ENCODE measurements at places on chromosomes 13 and 19.

GRCh38 chr19:17244618-17245534 is 843 bp downstream of the NR2F6 start:
- peak; percentile 42 for DNase-seq

DNA sequence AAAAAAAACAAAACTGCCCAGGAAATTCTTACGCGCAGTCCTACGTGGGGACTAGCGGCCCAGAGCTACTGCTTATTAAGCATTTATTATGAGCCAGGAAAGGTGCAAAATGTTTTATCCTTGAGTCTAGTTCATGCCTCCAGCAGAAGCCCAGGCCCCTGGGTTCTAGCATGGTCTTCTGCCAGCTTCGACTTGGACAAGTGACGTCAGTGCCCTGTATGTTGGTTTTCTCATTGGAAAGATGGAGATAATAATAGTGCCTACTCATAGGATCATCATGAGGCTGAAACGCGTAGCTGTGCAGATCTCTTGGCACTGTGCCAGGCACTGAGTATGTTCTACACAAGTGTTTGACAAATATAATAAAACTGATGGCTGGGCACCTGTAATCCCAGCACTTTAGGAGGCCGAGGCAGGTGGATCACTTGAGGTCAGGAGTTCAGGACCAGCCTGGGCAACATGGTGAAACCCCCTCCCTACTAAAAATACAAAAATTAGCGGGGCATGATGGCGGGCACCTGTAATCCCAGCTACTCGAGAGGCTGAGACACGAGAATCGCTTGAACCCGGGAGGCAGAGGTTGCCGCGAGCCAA is 12.4 kb upstream of the SULT2B1 start:
- DNase-seq: no peak

- no peak for DNase-seq
These were observed 84.1 kb upstream of the FNDC3A start for GRCh38 chr13:48891586-48891985.

DNA sequence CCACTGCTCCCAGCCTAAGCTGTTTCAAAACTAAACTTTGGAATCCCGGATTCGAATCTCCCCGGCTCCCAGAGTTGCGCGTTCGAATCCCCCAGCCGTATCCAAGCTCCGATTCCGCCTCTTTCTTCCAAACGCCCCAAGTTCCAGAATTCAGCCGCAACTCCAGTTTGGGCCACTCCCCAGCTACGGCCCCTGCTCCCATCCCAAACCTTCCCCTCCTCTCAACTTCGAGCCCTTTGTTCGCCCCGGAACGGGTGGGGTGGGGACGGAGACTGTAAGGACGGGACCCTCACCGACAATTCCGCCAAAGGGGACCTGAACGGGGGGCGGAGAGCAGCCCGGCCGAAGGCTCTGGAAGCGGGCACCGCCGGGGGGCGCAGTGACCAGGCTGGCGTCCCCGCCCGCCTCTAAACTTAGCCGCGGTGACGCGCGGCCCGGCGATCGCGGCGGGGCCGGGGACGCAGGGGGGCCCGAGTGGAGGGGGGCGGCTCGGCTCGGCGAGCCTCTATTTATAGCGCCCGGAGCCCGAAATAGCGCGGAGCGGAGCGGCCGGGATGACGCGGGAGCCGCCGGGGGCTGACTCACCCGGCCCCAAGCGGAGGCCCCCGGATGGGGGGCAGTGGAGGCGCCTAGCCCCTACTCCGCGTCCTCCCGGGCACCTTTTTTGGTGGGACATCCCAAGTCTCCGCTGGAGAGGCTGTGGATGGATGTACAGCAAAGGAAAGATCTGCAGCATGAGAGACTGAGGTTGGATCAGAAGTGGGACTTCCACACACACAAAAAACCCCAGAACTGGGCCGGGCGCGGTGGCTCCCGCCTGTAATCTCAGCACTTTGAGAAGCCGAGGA is 4.9 kb upstream of the ERCC1 start:
- peak; percentile 38 for DNase-seq

- DNase-seq: no peak
These were observed 6.3 kb upstream of the DOCK9 start for GRCh38 chr13:98984118-98984517.

GRCh38 chr19:48859711-48860572 is 8.5 kb downstream of the PLEKHA4 start:
- DNase-seq: no peak

- DNase-seq: no peak
These were observed 49.0 kb downstream of the ARHGEF18 start for GRCh38 chr19:7397687-7398086.

DNA sequence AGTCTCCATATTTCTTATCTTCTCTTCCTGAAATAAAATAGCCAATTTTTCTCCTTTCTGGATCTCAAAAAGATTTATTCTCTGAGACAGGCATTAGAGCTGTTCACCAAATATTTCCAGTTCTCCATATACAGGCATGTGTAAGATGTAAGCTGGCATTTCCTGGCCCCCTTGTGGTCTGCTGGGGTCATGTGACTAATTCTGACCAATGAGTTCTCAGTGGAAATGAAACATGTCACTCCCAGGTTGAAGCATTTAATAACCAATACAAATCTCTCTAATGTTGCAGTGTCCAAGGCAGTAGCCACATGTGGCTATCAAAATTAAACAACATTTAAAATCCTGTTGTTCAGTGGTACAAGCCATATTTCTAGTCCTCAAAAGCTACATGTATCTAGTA is 14.8 kb upstream of the CACNA1A start:
- DNase-seq: no peak

GRCh38 chr19:54376610-54377285 is 12.0 kb upstream of the LAIR1 start:
- DNase-seq: no peak

- no peak for DNase-seq
These were observed 32.6 kb downstream of the VWA8 start for GRCh38 chr13:41928323-41928722.

- no peak for DNase-seq
These were observed 494.9 kb downstream of the GPC6 start for GRCh38 chr13:93721483-93721882.

DNA sequence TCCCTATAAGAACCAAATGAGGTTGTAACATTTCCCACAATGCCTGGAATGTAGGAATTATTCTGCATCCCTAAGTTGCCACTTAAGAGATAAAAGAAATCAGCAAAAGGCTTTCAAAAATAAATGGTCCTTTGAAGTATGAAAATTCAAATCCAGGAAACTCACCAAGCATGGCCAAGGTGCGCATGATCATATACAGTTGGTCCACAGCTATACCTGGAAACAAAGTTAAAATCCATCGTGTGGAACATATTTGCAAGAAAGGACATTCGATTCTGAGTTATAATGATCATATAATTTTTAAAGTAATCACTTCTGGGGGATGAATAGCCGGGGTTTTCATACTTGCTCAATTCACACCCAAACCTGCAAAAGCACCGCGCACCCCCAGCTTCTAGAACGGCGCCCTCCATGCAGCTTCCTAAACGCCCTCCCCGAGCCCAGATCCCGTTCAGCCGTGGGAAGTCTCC is 525 bp downstream of the CARS2 start:
- DNase-seq: no peak

GRCh38 chr13:36666477-36667229 is 7.2 kb upstream of the SERTM1 start:
- DNase-seq: no peak

- DNase-seq: no peak
These were observed 1.6 kb downstream of the ZSCAN5A start for GRCh38 chr19:56312787-56313657.

DNA sequence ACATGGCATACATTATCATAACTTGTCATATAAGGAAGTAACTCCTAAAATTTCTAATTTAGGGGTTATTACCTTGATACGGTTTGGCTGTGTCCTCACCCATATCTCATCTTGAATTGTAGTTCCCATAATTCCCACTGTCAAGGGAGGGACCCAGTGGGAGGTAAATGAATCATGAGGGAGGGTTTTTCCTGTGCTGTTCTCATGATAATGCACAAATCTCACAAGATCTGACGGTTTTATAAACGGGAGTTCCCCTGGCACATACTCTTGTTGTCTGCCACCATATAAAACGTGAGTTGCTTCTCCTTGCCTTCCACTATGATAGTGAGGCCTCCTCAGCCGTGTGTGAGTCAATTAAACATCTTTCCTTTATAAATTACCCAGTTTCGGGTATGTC is 76.0 kb downstream of the ZDHHC20 start:
- no peak for DNase-seq

DNA sequence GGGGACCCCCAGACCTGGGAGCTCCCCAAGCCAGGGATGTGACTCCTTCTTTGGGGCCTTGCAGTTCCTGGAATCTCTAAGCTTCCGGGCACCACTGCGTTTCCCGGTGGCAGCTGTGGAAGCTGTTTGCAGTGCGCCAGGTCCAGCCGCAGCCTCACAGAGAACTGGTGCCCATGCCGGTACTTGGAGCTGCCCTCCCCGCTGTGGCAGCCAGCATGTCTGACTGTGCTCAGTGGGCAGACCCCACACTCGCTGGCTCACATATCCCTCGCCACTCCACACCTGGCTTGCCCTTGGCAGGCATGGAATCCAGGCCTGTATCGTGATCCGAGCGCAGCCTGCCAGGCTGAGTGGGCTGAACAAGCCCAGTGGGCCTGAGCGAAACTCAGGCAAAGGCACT is 753.2 kb upstream of the PCDH20 start:
- no peak for DNase-seq

- no peak for DNase-seq
These were observed 1.7 kb upstream of the ZIC5 start for GRCh38 chr13:99973163-99973807.

DNA sequence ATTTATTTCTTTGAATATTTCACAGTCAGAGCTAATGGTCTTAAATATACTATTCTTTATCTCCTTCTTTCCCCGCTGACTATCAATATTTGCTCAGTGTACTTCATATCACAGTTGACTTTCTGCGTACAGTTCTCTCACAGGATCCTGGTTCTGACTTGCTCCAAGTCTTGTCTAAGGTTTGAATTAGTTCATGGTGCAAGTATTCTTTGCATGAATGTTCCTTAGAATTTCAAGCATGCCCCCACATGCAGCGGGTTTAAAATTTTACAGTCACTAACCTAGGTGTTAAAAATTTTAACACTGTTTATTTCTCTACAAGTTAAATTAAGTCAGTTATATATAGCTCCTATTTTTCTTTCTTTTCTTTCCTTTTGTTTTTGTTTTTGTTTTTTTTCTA is 20.8 kb upstream of the KLF12 start:
- DNase-seq: no peak

- no peak for DNase-seq
These were observed 18.8 kb upstream of the WASF3 start for GRCh38 chr13:26538363-26539317.

GRCh38 chr19:6095760-6096159 is 14.5 kb downstream of the RFX2 start:
- DNase-seq: no peak

- no peak for DNase-seq
These were observed 20.4 kb upstream of the CPB2 start for GRCh38 chr13:46124967-46125933.

GRCh38 chr19:39867133-39867532 is 21.0 kb upstream of the FBL start:
- DNase-seq: no peak

- no peak for DNase-seq
These were observed 27.9 kb upstream of the OR10H1 start for GRCh38 chr19:15843203-15843893.

GRCh38 chr19:45954156-45954555 is 19.5 kb downstream of the NOVA2 start:
- peak; percentile 91 for DNase-seq

DNA sequence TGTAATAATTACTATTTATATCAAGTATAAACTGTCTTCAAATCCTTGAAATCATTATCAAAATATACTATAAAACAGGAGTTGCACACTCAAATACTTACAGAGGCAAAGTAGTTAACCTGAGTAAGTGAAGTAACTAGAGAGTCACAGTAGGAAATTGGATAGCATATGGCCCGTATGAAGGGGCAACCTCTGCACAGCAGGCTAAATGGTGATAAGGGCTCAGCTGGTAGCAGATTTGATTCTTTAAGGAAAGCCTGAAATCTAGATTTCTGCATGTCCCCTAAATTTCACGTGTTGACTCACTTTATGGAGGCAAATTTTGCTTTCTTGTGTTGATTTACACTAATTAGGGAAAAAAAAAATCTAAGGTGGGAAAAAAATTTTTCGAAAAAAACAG is 46.4 kb downstream of the STOML3 start:
- DNase-seq: no peak

- peak; percentile 72 for DNase-seq
These were observed 44.0 kb downstream of the BRD4 start for GRCh38 chr19:15288146-15288963.

DNA sequence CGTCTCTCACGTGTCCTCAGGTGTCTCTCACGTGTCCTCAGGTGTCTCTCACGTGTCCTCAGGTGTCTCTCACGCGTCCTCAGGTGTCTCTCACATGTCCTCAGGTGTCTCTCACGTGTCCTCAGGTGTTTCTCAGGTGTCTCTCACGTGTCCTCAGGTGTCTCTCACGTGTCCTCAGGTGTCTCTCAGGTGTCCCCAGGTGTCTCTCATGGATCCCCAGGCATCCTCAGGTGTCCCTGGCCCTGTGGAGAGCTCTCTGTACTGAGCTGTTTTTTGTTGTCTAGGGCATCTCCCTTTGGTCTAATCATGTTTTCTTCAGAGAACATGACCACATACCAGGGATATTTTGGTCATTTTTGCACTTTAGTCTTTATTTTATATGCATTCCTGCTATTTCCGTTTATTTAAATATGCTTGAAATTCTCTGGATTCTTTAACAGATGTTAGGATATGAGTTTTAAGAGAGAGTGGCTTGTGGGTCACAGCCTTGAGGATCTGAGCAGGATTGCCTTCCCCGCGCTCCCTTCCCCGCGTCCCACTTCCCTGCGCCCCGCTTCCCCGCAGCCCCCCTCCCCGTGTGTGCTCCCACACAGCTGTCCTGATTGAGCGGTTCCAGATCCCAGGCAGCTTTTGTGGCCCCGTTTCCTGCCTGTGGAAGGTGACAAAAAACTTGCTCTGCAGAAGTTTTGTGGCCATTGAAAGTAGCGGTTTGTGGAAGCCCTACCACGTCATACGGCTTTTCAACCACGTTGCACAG is 31.9 kb downstream of the ATP4B start:
- no peak for DNase-seq

DNA sequence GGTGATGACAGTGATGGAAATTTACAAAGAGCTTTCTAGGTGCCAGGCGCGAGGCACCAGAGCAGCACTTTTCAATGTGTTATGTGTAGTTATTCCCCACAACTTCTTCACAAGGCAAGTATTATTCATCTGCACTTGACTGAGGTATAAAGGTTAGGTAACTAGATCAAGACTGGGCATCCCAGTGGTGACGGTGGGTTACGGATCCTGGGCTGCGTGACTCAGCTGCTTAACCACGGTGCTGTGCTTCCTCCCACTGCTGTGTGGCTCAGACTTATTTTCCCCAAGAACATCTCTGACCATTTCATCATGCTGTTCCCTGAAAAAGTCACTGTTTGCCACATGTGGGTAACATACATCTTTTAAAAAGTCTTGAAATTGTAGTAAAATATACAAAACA is 19.3 kb downstream of the EDDM13 start:
- no peak for DNase-seq

DNA sequence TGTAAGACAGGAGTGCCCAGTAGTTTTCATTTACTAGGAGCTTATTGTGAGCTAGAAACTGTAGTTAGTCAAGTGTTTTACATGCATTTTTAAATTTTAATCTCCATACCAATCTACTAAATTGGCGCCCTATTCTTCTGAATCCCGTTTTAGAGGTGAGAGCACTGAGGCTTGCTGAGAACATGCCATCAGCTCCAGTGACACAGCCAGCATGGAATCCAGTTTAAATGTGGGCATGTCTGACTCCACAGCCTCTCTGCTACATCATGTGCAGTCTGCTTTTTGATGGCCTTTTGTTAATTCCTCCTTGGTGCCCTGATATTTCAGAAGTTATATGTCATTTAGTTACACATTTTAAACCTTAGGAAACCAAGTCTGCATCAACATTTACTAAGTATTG is 325.4 kb downstream of the DLEU7 start:
- no peak for DNase-seq
